ENCODE measurements at places on chromosomes 4 and X. TPM values are rescaled to one million over a fixed set of nuclear protein-coding genes. Genes with fewer than 3 reads are reported as not detected.

The SMC1A gene
- total RNA-seq = 35.5 TPM

The GAGE2A gene
- not detected for total RNA-seq

The GSX2 gene
- not detected for total RNA-seq

The DUSP9 gene
- not detected for total RNA-seq

The NMU gene
- total RNA-seq = not detected

The ERCC6L gene
- total RNA-seq = 5.8 TPM

DNA sequence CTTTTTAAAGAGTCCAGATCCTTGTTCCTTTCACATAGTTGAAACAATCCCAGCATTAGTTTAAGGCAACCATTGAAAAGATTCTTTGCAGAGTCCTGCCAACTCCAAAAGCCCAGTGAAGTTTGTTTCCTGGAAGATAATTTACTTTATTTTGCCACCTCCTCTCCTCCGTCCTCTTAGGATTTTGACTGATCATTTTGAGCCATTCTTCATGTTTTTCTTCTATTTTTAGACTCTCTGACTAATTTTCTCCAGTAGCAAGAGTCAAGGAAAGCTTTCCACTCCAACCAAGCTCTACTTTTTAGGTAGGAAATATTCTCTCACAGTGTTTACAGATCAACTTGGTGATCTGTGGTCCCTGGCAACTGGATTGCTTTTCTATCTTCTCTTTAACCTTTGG, 10.3 kb downstream of the NCBP2L start:
- DNase-seq = no peak
- no peaks in the 10 kb centered on the region for H3K36me3 ChIP-seq
- H3K4me3 ChIP-seq = no peak overlapping the region
- H3K4me1 ChIP-seq = no peaks in the 10 kb centered on the region

GRCh38 chrX:150486011-150486410, 82.4 kb upstream of the MTM1 start:
- H3K4me3 ChIP-seq = no peak overlapping the region
- DNase-seq = peak; percentile 72
- no peak overlapping the region for H3K27ac ChIP-seq
- H3K4me1 ChIP-seq = no peaks in the 10 kb centered on the region

DNA sequence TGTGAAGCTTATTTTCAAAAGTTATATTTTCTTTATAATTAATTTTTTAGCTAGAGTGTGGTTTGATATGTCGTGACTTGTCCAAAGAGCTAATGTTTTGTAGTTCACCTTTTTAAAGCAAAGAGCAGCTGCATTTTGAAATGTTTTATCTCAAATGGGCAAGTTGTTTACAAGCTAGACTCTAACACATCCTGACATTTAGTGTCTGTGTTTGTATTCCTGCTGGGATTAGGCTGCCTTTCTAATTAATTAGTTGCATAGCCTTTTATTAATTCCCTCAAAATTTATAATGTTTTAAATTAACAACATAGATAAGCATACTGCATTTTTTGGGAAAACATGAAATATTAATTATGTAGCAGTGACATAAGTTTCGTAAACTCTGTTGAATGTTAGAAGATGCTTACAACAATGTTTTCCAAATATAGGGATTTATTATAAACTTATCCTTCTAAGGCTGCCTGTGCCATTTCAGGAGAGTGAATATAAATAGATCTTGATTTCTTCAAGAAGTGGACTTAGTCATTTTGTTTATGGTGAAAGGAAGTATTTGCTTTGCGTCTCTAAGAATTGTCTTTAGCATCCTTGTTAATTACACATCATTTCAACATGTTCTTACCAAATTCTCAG, 37.7 kb upstream of the NUDT6 start:
- H3K27me3 ChIP-seq = no peaks in the 10 kb centered on the region
- H3K27ac ChIP-seq = no peak overlapping the region
- no peak for DNase-seq
- no peaks in the 10 kb centered on the region for H3K36me3 ChIP-seq

DNA sequence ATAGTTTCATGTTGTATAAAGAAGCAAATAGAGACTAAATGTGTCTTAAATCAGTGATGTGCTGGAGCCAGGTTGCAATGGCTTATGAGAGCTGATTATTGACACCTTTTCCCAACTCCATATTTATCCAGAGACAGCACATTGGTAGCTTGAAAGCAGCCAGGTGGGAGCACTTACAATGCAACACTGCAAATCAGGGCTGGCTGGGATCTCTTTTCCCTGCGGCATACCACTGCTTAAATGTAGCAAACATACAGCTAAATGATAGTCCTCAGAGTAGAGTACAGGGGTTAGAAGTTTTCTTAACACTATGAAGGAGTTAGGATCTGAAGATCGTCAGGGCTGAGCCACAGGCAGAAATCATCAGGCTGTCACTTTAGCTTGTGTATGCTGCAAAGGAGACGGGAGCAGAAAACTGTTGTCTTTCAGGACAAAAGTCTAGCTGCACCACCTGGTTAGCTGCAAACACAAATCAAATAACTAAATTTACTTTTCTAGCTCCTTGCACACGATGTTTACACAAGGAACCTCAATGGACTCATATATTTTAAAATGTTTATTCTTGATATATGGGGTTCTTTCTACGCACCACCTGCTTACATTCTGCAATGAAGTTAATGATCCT, 527.3 kb downstream of the TLL1 start:
- no peaks in the 10 kb centered on the region for H3K36me3 ChIP-seq
- H3K27me3 ChIP-seq = no peaks in the 10 kb centered on the region
- H3K4me3 ChIP-seq = no peak overlapping the region
- no peak for DNase-seq
- no peak overlapping the region for H3K27ac ChIP-seq
- H3K4me1 ChIP-seq = no peaks in the 10 kb centered on the region

DNA sequence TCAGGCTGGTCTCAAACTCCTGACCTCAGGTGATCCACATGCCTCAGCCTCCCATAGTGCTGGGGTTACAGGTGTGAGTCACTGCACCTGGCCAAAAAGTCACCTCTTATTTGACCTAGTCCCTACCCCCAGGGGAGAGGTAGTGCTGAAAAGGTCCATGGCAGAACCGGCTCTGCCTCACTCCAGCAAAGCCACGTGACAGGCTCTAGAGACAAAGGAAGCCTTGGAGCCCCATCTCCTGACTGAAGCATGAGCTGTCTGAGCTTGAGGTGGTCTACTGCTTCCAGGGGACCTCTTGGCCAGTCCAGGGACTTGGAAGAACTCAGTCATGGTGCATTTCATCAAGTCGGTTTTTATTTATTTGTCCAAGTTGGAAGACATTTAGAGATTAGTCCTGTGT, 52.5 kb upstream of the ZNF518B start:
- H3K27me3 ChIP-seq = no peaks in the 10 kb centered on the region
- H3K4me1 ChIP-seq = no peaks in the 10 kb centered on the region
- DNase-seq = no peak
- no peaks in the 10 kb centered on the region for H3K36me3 ChIP-seq
- H3K4me3 ChIP-seq = no peak overlapping the region
- H3K27ac ChIP-seq = no peak overlapping the region

- no peaks in the 10 kb centered on the region for H3K36me3 ChIP-seq
- H3K27ac ChIP-seq = peak within 1 kb of the TSS; percentile 86
- H3K27me3 ChIP-seq = no peaks in the 10 kb centered on the region
- peak; percentile 56 for DNase-seq
Observed at GRCh38 chr4:89307446-89308160, at the start of gene GPRIN3. GPRIN3 (minus strand) TSS chr4:89307800; CDS start chr4:89250110, 57,690 bp downstream.

- no peaks in the 10 kb centered on the region for H3K27me3 ChIP-seq
- no peaks in the 10 kb centered on the region for H3K36me3 ChIP-seq
- no peak overlapping the region for H3K4me3 ChIP-seq
Observed at GRCh38 chrX:150456466-150456865, 93.3 kb downstream of the MAMLD1 start.

DNA sequence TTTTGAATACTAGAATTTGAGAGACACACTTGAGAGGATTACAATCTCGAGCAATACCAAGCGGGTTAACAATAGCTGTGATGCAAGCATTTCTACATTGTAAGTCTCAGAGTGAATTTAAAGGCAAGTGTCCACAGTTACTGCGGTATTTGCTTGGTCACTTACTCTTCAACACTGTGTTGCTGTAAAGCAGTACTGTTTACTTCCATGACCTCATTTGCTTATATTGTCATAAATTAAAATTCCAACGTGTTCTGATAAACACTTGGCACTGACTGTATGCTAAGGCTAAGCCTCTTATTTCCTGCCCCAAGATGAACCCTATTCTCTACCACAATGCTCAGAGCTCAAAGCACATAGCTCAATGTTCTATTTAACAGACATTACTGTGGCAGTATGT, 11.1 kb downstream of the EXOC1L start:
- H3K27ac ChIP-seq = no peak overlapping the region
- no peaks in the 10 kb centered on the region for H3K4me1 ChIP-seq
- no peaks in the 10 kb centered on the region for H3K27me3 ChIP-seq

DNA sequence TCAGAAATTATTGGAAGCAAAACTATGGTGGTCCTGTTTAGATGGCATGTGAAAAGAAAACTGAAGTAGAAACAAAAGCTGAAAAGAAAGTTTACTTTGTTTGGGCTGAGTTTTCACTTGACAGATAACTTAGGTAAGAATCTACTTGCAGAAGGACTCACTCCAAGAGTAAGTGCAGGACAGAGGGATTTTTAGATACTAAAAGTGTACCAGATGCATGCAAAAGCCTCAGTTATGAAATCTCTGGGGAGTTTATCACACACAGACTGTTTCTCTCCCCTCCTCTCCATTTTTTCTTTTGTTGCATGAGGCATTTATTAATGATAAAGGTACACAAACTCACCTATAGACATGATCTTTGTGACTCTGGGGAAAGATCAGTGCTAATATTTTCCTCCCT, 127.5 kb upstream of the GIMD1 start:
- DNase-seq = no peak
- H3K36me3 ChIP-seq = no peaks in the 10 kb centered on the region
- no peak overlapping the region for H3K27ac ChIP-seq
- no peaks in the 10 kb centered on the region for H3K27me3 ChIP-seq
- H3K4me3 ChIP-seq = no peak overlapping the region

DNA sequence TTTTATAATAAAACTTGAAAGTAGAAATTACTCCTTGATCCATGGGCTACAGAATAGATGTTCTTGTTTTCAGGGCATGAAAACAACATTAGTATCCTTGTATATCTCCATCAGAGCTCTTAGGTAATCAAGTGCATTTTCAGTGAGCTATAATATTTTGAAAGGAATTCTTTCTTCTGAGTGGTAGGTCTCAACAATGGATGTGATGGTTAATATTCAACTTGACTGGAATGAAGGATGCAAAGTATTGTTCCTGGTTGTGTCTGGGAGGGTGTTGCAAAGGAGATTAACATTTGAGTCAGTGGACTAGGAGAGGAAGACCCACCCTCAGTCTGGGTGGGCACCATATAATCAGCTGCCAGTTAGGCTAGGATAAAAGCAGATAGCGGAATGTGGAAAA, 100.1 kb downstream of the LCORL start:
- no peaks in the 10 kb centered on the region for H3K36me3 ChIP-seq
- H3K4me3 ChIP-seq = no peak overlapping the region
- no peaks in the 10 kb centered on the region for H3K4me1 ChIP-seq
- no peak overlapping the region for H3K27ac ChIP-seq
- DNase-seq = no peak

GRCh38 chr4:989722-990471, 3.1 kb downstream of the IDUA start:
- H3K27ac ChIP-seq = no peak overlapping the region
- no peaks in the 10 kb centered on the region for H3K27me3 ChIP-seq
- H3K4me1 ChIP-seq = peaks cover 15% of the 10 kb centered on the region
- no peak overlapping the region for H3K4me3 ChIP-seq

DNA sequence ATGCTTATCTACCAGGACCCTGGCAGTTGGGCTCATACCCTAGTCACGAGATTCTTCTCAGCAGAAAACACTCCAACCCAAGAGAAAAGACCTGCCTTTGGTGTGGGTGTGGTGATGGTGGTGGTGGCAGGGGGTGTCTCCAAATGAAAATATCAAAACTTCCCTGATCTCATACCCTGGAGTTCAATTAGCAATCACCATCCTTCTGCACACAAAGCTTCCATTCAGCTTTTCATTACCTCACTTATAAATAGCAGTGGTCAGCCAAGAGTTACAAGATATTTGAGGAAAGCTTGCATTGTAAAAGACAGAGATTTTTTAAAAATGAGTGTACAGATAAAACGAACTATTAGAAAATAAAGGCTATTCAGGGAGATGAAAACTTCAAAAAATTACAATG, 580.8 kb upstream of the MAGEB2 start:
- no peaks in the 10 kb centered on the region for H3K4me1 ChIP-seq
- no peaks in the 10 kb centered on the region for H3K36me3 ChIP-seq
- H3K27ac ChIP-seq = no peak overlapping the region
- no peak overlapping the region for H3K4me3 ChIP-seq
- no peak for DNase-seq

DNA sequence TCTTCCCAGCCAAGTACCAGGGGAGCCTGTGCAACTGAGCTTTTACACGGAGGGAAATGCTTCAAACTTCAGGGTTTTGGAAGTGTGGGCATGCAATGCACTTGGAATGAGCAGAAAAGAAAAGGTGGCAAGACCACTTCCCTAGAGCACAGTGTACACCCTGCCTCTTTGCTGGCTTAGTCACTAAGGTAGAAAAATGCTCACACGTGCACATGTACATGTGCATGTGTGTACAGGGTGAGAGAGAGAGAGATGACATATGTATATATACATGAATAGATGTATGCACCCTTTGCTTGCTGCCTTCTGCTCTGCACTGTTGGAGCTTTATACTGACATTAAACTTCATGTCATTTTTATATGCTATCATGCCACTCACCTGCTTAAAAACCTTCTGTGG, 7.9 kb upstream of the KLF3 start:
- H3K36me3 ChIP-seq = no peaks in the 10 kb centered on the region
- no peak for DNase-seq
- H3K4me1 ChIP-seq = no peaks in the 10 kb centered on the region
- no peaks in the 10 kb centered on the region for H3K27me3 ChIP-seq

GRCh38 chr4:170675568-170676262, 586.0 kb upstream of the AADAT start:
- H3K27ac ChIP-seq = no peak overlapping the region
- no peaks in the 10 kb centered on the region for H3K4me1 ChIP-seq
- no peak overlapping the region for H3K4me3 ChIP-seq
- DNase-seq = no peak
- no peaks in the 10 kb centered on the region for H3K27me3 ChIP-seq

GRCh38 chr4:117783716-117784115, 250.6 kb upstream of the NDST3 start:
- no peaks in the 10 kb centered on the region for H3K27me3 ChIP-seq
- no peaks in the 10 kb centered on the region for H3K36me3 ChIP-seq
- no peak overlapping the region for H3K4me3 ChIP-seq
- DNase-seq = no peak
- no peak overlapping the region for H3K27ac ChIP-seq
- no peaks in the 10 kb centered on the region for H3K4me1 ChIP-seq

DNA sequence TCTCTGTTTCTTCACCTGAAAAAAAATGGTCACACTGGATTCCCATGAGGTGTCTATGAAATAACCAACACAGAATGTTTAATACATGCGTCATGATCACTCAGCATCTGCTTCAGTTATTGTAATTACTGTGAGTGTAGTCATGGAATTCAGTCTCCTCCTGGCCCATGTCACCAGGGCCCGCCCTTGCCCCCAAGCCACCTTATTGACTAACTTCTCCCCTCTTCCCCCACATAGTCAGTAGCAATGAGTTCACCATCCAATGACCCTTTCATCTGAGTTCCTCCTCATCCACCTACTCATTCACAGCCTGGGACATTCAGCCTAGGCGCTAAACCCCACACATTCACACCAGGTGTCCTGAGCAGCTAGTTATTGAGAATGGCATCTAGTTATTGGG, 15.6 kb downstream of the PNMA6F start:
- no peak overlapping the region for H3K4me3 ChIP-seq
- no peaks in the 10 kb centered on the region for H3K27me3 ChIP-seq
- H3K4me1 ChIP-seq = no peaks in the 10 kb centered on the region
- no peak overlapping the region for H3K27ac ChIP-seq
- H3K36me3 ChIP-seq = no peaks in the 10 kb centered on the region

- H3K36me3 ChIP-seq = no peaks in the 10 kb centered on the region
- DNase-seq = no peak
- no peak overlapping the region for H3K27ac ChIP-seq
- no peak overlapping the region for H3K4me3 ChIP-seq
- no peaks in the 10 kb centered on the region for H3K4me1 ChIP-seq
- H3K27me3 ChIP-seq = no peaks in the 10 kb centered on the region
Observed at GRCh38 chrX:10001496-10001895, 34.3 kb downstream of the CLDN34 start.
